Stimulated activated CD4-positive, alpha-beta T cell treated with anti-CD3 and anti-CD28 coated beads, Interleukin-2, amount 100 ng/mL, for 48 hours (primary cell): ENCODE measurements at places on chromosomes 12 and 14.

DNA sequence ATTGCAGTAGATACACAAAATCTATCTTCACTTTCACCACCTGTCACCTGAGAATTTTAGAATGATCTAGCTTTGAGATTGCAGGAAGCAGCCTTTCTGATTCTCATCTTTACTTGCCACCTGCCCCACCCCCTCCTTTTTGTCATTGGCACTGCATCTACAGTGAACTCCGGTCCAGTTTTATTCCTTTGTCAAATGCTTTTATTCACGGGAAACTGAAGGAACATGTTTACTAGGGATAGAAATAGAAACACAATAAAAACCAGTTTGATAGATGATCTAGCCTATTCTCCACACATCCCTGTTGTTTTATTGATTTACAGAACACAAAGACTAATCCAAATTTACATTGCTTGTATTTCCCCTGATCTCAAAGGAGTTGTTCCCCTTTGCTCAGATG is 471.7 kb upstream of the STXBP6 start:
- no peak for DNase-seq

DNA sequence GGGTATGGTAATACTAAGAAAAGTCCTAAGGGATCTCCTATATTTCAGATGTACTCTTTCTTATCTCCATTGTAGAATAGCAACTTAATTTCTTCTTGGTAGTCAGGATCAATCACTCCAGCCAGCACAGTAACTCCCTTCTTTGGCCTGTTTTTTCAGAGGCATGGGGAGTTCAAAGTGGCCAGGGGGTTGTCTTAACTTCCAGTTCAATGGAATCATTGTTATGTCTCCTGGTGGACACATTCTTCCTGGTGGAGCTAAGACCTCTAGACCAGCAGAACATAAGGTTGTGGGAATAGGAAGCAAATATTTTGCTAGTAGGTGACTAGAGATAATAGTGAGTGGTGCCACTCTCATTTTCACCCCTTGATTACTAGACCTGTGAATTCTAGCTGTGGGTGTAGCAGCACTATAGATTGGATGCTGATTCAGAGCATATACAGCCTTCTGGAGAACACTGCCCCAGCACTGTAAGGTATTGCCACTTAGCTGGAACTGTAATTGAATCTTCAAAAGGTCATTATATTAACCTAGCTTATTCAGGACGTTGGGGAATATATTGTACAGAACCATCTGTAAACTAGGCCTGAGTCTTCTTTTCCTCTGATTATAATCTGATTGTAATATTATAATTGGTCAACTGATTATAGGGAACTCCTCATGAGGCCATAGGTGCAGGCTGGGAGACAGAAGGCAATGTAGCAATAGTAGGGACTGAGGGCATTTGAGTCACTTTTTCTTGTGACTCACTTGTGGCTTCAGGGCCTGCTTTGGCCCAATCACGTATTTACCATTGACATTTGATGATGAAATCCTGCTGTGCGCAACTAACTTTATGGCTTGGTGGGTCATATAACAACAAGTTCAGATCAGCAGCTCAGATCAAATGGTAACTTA is 60.2 kb upstream of the ATP2B1 start:
- DNase-seq, result no peak

GRCh38 chr14:23302290-23303225 is at the start of gene PPP1R3E:
Gene PPP1R3E, minus strand, starts transcription at chr14:23302859. Its CDS starts 283 bp downstream, at chr14:23302576.
- DNase-seq, result peak; percentile 70

GRCh38 chr14:72512281-72512680 is 381.6 kb downstream of the DPF3 start:
- no peak for DNase-seq

- no peak for DNase-seq
These were observed 106.9 kb upstream of the PTPRB start for GRCh38 chr12:70744178-70744577.

GRCh38 chr12:62435303-62436163 is 31.1 kb upstream of the MON2 start:
- no peak for DNase-seq

- DNase-seq, result no peak
These were observed 38.1 kb downstream of the GCH1 start for GRCh38 chr14:54864526-54864925.

- DNase-seq, result no peak
These were observed 2.3 kb downstream of the ADGRD1 start for GRCh38 chr12:130956009-130956408.

GRCh38 chr12:68839183-68840147 is 31.5 kb downstream of the MDM2 start:
- no peak for DNase-seq

- no peak for DNase-seq
These were observed 8.0 kb downstream of the CCDC198 start for GRCh38 chr14:57485635-57486034.

- no peak for DNase-seq
These were observed 7.8 kb downstream of the NIN start for GRCh38 chr14:50823051-50823761.

GRCh38 chr12:54364413-54364812 is at the start of gene GPR84:
Gene GPR84, minus strand, starts transcription at chr12:54364486. Its CDS starts 635 bp downstream, at chr12:54363851.
- DNase-seq, result no peak

DNA sequence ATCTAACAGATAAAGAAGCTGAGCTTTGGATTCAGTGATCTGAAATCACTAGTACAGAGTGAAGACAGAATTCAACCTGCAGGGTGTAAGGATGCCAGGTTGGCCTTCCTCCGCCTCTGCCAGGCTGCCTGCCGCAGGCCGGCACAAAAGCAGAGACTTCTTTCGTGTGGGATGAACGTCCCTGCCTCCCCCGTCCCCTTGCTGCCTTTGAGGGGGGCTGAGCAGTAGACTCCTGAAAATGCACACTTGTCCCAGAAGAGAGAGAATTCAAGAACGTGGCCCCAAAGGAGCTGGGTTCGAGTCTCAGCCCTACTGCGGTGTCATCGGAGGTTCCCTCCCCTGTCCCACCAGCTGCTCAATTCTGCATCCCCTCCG is 154.3 kb downstream of the BCL11B start:
- DNase-seq, result no peak

DNA sequence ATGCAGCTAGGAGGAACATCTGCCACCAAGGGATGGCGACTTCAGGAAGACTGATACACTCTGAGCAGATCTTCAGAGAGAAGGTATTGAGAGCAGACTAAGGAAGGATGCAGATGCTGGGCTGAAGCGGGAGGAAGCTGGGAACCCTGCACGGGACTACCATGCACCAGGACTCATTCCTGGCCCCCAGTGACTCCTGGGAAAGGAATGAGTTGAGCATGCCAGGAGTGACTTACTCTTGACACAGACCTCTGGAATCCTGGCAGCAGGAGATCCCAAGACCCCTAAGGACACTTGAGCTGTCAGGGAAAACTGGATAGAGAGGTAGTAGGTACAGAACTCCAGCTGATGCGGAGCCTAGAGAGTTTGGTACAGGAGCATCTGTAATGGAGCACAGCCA is 336.1 kb downstream of the RPS29 start:
- no peak for DNase-seq

DNA sequence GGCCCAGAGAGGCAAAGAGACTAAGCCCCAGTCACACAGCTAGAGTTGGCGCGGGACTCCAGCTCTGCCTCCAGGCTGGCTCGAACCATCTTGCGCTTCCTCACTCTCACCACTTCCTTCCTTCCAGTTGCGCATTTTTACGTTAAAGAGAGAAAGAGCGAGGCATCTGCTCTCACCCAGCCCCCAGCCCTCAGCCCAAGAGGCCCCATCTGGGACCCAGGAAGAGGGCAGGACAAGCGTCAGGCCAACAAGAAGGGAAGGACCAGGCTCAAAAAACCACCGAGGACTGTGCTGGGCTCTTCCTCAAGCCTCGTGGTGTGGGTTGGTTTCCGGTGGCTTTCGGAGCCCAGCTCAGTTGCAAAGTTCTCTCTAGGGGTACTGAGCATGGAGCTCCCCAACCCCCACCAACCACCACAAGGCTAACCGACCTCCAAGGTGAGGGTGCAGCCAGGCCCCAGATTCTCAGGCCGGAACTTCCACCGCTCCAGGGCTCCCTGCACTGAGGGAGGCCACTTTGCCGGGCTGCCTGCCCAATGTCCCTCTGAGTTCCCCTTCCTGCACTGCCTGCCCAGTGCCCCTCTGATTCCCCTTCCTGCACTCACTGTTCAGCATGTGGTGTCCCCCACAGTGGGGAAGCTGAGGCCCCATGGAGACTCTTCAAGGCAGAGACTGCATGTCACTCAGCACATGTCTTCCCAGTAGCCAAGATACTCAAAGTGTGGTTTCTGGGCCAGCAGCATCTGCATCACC is 35.9 kb downstream of the TESC start:
- DNase-seq, result peak; percentile 16

- DNase-seq, result no peak
These were observed 6.7 kb downstream of the CLEC12A start for GRCh38 chr12:9977916-9978315.

GRCh38 chr14:100654814-100655740 is 67.9 kb upstream of the BEGAIN start:
- DNase-seq, result peak; percentile 36

- DNase-seq, result no peak
These were observed 74.7 kb upstream of the AMN1 start for GRCh38 chr12:31803306-31804184.

DNA sequence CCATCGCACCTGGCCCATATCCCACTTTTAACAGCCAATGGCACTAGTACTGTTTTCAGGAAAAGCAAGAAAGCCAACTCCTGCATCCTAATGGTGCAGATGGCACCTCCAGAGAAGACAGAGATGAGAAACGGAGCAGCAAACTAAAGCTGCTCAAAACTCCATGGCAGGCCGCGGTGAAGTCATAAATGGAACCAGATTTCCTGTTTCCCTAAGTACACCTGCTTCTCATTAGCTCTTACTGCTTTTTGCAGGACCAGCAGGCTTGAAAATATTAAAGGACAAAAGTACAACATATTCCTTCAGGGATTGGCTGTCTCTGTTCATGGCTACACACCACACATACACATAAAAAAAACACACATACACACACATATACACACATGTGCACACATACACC is 36.7 kb upstream of the LGALS3 start:
- no peak for DNase-seq

GRCh38 chr12:92063641-92064040 is 82.0 kb downstream of the BTG1 start:
- no peak for DNase-seq

GRCh38 chr14:101400830-101401229 is 160.5 kb upstream of the DIO3 start:
- no peak for DNase-seq

GRCh38 chr14:101465795-101466448 is 95.4 kb upstream of the DIO3 start:
- DNase-seq, result no peak

- no peak for DNase-seq
These were observed 57.6 kb downstream of the PEBP1 start for GRCh38 chr12:118193477-118193876.

- no peak for DNase-seq
These were observed 18.0 kb upstream of the NT5DC3 start for GRCh38 chr12:103858953-103859601.

DNA sequence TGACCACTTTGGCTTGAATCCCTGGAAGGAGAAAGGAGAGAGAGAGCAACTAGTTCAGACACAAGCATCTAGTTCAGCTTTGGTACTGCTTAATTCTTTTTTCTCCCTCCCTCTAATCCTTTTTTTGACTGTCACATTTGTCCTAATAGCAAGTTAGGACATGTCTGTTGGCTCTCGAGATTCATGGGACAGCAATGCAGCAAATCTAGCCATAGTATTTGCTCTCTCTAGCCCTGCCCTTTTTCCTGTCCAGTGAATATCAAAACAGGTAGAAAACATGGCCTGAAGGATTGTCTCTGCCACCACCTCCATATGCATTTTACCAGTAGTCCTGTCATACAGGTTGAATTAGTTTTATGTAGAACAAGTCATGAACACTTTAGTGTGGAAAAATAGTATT is 116.4 kb downstream of the PTPRB start:
- DNase-seq, result no peak

DNA sequence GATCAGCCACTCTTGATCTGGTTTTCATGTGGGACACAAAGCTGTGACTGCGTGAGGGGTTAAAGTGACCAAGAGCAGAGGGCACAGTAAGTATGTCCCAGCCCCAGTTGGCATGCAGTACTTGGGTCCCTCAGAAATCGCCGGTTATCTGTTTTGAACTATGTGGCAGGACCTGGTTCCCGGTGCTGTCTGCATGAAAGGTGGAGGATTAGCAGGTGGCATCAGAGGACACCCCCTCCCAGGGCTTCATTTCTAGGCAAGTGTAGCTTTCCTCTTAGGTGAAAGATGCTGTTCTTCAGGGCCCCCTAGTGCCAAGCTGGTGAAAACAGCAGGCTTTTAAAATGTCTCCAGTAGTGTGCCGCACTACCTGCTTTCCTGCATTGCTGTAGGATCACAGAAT is 57.1 kb downstream of the ATG14 start:
- DNase-seq, result peak; percentile 49

- no peak for DNase-seq
These were observed 13.4 kb downstream of the BTG1 start for GRCh38 chr12:92132288-92132687.

DNA sequence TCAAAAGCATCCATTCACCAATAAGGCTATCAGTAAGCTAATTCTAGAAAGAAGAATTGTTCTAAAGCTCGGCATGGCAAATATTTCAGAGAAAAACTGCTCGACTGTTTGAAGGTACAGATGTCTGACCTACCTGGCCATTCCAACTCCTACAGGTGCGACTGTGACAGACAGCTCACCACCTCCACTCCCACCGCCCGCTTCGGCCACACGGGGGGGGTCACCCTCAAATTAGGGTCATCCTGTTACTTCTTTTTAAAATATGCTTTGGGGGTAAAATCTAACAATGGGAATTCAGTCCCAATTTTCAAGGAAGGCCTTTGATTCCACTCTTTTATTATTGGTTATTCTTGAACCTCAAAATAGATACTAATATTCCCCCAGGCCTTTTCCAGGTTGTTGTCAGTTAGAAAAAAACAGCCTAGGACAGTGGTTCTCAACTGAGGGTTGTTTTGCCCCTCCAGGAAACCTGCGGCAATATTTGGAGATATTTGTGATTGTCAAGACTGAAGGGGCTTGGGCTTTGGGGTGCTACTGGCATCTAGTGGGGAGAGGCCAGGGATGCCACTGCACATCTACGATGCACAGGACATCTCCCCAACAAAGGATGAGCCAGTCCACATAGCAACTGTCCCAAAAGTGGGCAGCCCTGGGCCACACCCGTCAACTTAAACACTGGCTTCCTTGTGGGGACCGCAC is 81.2 kb downstream of the BCL11B start:
- DNase-seq, result no peak

GRCh38 chr14:61570549-61571290 is 124.6 kb upstream of the HIF1A start:
- no peak for DNase-seq

- no peak for DNase-seq
These were observed 257.0 kb downstream of the IPO8 start for GRCh38 chr12:30438601-30439041.
